ENCODE measurements at places on chromosomes 3 and 15. TPM values are rescaled to one million over a fixed set of nuclear protein-coding genes. Genes with fewer than 3 reads are reported as not detected.

The ERICH6 gene
- not detected for total RNA-seq

The LRRIQ4 gene
- total RNA-seq = 0.26 TPM

The EFHB gene
- 1.6 TPM for total RNA-seq

The LRCH3 gene
- total RNA-seq = 56.4 TPM

The TMIE gene
- total RNA-seq = 0.66 TPM

The DUOXA1 gene
- 1.2 TPM for total RNA-seq

The SLC7A14 gene
- total RNA-seq = 0.42 TPM

The COL6A5 gene
- 0.04 TPM for total RNA-seq

The XRN1 gene
- 13.7 TPM for total RNA-seq

The RETNLB gene
- not detected for total RNA-seq

The NAA50 gene
- total RNA-seq = 226 TPM

The SNTN gene
- not detected for total RNA-seq

- no peak for DNase-seq
Observed at GRCh38 chr3:61569856-61570580, 8.6 kb downstream of the PTPRG start.

DNA sequence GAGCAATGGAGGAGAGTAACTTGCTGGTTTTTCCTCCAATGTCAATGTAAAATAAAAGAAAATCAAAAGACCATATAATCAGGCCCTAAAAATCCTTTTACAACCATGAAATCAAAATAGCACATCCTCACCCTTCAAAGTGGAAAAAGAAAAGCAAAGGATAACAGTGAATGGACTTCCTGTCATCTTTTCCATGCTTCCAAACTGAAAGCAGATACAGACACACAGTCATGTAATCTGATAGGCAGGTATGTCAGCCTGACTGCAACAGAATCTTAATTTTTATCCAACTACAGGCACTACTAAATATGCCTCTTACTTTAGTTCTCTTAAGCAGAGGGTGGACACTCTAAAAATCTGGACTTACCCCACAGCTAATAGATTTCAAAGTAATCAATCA, 27.8 kb upstream of the IGDCC4 start:
- no peak for DNase-seq

DNA sequence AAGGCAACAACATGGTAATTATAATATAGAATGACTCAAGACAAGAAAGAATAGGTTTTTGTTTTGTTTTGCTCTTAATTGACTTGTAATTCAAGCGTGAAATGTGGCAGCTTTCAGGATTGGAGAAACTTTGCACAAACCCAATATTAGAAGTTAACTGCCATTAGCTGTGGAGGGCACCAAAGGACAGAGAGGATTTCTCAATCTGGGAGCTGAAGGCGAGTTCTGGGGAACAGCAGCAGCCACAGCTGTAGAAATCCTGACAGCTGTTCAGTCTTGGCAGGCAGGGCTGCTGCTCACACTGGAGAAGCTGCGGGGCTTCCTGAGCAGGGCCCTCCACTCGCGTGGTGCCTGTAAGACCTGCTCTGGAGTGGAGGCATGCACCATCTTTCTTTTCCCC, 182.2 kb upstream of the IL12A start:
- no peak for DNase-seq

DNA sequence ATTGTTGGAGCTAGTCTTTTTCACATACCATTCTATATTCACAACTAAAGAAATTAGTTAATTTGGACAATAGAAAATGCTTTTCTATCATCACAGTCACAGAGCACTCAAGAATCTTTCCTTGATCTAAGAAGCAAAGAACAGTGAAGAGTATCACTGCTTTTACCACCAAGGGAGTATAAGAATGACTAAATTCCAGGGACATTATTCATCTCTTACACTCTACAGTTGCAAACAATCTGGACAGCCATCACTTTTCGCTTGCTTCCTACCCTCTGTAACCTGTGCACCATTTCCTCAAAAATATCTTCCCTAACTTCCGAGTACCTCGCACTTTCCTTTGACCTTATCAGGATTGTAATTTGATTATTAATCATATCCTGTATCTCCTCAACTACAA, 359.5 kb upstream of the TMCO5A start:
- DNase-seq = no peak

DNA sequence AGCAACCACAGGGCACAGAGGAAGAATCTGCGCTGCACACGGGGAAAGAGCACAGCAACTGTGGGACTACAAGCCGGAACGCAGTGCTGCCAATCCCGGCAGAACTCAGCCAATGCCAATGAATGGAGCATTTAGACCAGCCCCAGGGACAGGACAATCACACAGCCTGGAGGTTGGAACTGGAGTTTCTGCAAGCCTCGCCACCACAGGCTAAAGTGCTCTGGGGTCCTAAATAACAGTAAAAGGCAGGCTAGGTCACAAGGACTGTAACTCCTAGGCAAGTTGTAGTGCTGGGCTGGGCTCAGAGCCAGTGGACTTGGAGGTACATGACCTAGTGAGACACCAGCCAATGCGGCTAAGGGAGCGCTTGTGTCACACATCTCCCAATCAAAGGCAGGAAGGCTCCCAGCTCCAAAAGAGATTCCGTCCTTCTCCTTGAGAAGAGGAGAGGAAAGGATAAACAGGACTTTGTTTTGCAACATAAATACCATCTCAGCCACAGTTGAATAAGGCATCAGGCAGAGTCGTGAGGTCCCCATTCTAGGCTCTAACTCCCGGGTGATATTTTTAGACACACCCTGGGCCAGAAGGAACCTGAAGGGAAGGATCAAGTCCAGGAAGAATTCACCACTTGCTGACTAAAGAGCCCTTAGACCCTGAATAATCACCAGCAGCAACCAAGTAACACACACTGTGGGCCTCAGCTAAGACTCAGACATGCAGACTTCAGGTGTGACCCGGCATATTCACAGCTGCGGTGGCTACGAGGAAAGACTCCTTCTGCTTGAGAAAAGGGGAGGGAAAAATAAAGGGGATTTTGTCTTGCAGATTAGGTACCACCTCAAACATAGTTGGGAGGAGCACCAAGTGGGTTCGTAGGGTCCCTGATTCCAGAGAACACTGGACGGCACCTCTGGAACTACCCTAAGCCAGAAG, 85.5 kb upstream of the XXYLT1 start:
- peak; percentile 29 for DNase-seq

DNA sequence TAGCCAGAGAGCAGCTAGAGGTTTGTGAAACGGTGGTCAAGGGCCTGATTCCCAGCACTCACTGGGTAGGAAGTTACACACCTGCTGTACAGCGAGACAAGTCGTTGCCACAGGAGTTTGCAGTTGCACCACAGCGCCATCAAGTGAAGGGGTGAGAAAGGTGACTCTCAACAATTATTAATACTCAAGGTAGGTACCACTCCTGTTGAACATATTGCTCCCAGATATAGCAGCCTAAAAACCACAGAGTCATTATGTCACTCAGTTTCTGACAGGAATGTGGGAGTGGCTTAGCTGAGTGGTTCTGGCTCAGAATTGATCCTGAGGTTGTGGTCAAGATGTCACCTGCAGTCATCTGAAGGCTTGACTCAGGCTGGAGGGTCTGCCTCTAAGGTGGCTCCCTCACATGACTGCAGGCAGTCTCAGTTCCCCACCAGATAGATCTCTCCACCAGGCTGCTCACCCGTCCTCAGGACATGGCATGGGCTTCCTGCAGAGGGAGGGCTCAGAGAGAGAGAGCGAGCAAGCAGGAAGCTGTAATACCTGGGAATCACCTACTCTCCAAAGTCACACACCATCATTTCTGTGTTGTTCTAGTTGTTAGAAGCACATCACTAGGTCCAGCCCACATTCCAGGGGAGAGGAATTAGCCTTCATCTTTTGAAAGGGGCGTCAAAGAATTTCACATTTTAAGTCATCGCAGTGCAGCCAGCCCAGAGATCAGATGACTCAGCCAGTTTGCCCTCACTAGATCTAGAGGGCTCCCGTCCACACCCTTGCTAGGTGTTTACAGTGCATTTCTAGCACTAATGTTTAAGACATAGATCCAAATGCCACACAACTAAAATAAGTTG, 17.0 kb upstream of the ANO10 start:
- DNase-seq = peak; percentile 44

DNA sequence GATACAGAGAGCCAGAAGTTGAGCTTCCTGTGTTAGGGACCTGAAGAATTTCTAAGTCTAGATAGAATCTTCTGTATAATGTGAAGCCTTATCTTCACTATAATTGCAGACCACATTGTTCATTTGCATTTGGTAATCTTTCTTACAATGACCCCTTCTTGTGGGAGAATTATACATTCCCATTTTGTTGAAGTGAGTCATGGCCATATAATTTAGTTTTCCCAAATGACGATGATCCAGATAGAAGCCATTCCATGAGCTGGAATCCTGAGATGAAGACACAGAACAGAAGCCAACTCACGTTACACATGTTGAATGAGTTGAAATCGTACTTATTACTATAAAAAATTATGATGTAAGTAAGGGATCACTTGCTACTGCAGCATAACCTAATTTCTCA, 187.8 kb downstream of the TUSC7 start:
- no peak for DNase-seq

DNA sequence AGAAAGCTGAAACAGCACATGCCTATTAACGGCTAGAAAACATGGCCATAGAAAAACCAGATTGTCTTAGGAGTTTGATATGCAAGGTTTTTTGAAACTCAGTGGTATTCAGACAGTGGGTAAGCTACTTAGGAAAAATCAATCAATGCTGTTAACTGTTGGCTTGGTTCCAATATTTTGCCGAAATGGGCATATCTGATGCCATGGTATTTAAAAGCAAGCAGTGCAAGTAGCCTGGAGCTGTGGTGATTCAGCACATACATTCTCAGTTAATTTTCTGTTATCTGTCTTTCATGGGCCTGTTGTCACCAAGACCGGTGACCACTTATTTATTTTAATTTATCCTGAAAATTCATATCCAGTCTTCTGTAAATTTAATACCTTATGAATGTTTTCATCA, 17.3 kb upstream of the SUCNR1 start:
- no peak for DNase-seq

- peak; percentile 82 for DNase-seq
Observed at GRCh38 chr3:43998836-43999727, 242.6 kb upstream of the TOPAZ1 start.

DNA sequence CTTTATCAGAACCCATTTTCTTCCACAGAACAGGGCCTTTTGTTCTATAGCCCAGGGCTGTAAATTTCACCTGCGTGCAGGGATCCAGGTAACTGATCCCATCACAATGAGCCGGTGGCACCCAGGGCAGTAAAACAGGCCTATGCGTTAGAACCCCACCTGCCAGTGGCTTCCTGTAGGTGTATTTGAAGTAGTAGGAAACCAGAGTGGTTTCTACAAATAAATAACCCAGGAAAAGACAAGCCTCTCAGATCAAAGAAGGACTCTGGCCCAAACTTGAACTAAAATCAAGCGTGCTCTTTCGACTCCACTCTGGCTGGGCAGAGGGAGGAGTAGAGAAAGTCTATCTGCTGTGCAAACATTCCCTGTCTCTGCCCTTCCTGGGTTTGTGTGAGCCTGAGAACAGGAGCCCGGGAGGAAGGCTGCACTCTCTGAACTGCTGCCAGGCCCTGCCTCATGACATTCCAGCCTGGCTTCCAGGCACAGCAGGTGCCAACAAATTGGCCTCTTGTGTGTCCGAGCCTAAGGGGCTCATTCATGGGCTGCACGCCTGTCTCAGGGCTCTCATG, 77.7 kb downstream of the CEMIP start:
- no peak for DNase-seq

DNA sequence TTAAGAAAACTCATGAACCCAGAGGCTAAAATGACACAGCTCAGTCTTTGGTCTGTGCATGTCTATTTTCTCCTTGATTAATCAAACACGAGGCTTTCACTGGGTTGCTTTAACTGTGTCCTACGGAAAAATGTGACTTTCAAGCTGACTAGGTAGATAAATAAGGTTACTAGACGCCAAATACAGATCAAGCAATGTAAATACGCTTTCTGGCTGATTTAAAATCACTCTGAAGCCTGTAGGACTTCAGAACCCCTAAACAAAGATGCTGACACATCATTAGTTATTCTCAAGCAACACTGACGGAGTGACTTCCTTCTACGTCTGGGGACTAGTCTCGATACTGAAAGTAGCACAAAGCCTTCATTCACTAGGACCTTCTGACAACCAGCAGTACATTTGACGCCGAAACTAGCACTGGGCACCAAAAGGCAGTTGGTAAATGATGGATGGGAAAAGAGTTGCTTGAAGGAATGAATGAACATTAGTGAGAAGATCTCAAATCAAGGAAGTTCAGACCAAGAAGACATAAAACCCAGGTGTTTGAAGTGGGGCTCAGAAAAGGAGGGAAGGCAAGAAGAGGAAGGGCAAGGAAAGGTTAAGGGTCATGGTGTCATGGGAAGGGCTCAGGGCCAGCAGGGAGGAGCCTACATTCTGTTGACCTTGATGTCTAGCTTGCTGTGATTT, 67.1 kb upstream of the CDV3 start:
- DNase-seq = no peak

GRCh38 chr3:11170052-11170770, 15.9 kb downstream of the HRH1 start:
- DNase-seq = no peak

- DNase-seq = no peak
Observed at GRCh38 chr15:101407439-101407838, 82.1 kb downstream of the PCSK6 start.

DNA sequence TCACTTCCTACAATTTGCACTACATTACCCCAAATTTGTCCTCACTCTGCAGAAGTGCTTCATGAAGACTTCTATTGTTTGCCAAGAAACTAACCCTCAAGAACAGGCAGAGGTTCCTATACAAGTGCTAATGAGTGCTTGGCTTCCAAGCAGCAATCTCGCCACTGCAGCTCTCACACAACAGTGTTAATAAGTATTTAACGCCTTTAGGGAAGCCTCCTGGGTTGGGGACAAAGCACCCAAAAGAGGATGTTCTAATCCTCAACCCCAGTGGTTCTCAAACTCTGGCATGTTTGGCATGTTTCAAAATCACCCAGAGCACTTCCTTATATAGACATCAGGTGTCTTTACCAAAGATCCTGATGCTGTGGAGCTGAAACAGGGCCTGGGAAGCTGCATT, 64.6 kb downstream of the ZIC4 start:
- peak; percentile 81 for DNase-seq
